ENCODE measurements at places on chromosomes 1 and 21.

GRCh38 chr21:28944296-28944695 lies 48.4 kb downstream of the LTN1 start:
- no peak for DNase-seq

- no peak for DNase-seq
Measured at GRCh38 chr21:26800970-26801431, 44.2 kb downstream of the ADAMTS1 start.

GRCh38 chr1:26284597-26285347 lies 4.9 kb downstream of the SH3BGRL3 start:
- DNase-seq: peak; percentile 90

- no peak for DNase-seq
Measured at GRCh38 chr1:167824163-167824794, 89.7 kb downstream of the ADCY10 start.

- DNase-seq: no peak
Measured at GRCh38 chr1:211371406-211372105, 44.9 kb downstream of the TRAF5 start.

DNA sequence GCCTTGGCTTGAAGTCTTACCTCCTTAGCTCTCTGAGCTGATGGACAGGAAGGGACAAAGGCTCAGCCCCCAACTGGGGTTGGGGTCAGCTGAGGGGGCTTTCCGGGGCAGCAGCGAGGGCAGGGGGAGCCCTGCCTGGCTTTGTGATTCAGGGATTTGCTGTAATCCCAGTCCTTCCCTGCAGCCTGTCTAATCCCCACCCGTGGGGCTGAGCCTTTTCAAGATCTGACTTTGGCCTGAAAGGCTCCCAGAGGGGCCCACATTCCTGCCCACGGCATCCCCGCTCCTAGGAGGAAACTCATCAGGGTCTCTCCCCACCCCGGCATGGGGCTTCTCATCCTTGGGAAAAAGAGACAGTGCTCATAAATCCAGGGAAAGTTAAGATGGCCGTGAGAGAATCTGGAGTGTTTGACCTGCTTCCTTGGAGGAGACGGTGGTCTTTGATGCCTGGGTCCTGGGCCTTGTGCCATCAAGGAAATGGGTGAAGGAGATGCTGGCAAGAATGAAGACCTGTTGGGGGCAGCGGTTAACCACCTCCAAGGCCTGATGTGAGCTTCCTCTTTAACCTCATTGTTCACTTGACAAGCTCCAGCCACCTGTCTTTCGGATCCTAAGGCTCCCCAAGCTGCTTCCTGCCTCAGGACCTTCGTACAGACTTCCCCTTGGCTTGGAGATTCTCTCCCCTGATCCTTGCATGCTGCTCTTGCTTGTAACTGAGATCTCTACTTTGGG lies 83.1 kb upstream of the WNT4 start:
- DNase-seq: no peak

DNA sequence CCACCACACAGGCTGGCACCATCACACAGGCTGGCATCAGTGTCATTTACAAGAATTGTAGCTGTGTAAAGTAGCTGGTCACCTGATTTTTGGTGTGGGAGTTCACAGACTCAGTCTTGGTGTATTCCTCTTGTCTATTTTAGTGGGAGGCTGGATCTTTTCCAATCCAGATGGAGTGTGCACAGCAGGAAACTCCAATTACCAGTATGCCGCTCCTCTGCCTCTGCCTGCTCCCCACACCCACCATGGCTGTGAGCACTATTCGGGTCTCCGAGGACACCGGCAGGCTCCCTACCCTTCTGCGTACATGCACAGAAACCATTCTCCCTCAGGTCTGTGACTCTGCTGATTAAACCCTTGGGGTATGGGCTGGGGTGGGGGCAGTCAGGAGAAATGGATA lies 24.2 kb downstream of the TBX19 start:
- DNase-seq: no peak

DNA sequence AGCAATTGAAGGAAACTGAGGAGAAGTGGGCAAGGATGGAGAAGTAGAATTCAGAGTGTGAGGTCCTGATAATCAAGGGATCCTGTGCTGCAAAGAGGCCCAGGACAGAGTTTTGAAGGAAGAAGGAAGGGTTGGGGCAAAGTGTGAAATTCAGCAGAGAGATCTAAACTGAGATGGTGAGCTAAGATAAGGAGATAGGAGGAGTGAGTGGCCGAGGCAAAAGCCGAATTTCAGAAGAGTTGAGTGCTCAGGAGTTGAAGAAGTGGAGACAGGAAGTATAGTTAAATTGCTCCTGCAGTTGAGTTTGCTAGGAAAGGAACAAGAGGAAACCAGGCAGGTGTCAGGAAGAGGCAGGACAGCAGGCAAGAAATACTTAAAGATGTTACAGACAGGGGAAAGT lies 16.4 kb upstream of the MAPKAPK2 start:
- no peak for DNase-seq

- DNase-seq: no peak
Measured at GRCh38 chr21:41147096-41147978, 20.6 kb upstream of the BACE2 start.

GRCh38 chr1:215005078-215005477 lies 77.5 kb upstream of the KCNK2 start:
- DNase-seq: no peak

DNA sequence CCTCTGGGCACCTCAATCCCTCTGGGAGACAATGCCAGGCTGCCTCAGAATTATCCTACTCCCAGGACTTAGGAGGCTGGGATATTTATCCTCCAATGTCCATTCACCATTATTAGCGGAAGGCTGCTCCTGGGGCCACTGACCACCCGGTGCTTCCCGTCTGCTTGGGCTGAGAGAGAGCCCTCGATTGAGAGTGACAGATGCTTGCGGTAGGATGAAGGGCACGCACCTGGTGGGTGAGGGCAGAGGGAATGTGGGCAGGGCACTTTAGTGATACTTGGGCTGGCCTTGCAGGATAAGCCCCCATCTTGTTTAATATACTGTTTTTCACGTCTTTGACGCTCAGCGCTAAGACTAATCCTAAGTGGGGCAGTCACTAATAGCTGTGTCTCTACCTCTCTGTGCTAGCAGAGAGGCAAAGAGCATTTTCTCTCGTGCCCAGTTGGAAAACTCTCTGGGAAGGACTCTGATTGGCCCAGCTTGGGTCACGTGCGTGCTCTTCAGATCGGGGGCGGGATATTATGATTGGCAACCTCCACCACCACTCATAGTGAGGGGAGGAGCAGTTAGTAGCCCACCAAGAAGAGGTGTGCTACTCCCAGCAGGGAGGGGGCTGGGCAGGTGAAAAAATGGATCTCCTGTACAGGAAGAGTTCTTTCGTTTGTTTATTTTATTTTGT lies 10.6 kb upstream of the PARS2 start:
- DNase-seq: peak; percentile 13

- DNase-seq: no peak
Measured at GRCh38 chr1:226588484-226588883, 39.9 kb downstream of the STUM start.

DNA sequence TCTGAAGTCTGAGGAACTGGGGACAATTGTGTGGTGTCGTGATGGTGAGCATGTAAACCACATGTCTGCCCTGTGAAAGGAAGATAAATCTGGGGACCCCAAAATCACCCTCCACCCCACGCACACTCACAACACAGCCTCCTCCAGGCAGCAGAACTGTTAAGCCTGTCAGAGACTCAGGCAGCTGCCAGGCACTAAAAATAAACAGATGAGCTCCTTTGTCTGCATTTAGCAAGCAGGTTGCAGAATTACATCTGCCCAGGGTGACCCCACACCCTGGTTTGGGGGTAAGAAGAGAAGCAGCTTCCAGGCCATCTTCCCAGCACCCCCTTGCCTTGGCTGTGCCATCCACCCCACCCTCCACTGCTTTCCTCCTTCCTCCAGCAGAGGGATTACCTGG lies 119.1 kb upstream of the RUNX3 start:
- DNase-seq: no peak

GRCh38 chr1:30109853-30110252 lies 613.5 kb downstream of the MATN1 start:
- no peak for DNase-seq

- DNase-seq: no peak
Measured at GRCh38 chr1:37944816-37945215, 2.0 kb downstream of the INPP5B start.

- DNase-seq: no peak
Measured at GRCh38 chr1:153922076-153922971, 448 bp downstream of the GATAD2B start.

- DNase-seq: no peak
Measured at GRCh38 chr1:241654641-241655040, 2.6 kb downstream of the WDR64 start.

DNA sequence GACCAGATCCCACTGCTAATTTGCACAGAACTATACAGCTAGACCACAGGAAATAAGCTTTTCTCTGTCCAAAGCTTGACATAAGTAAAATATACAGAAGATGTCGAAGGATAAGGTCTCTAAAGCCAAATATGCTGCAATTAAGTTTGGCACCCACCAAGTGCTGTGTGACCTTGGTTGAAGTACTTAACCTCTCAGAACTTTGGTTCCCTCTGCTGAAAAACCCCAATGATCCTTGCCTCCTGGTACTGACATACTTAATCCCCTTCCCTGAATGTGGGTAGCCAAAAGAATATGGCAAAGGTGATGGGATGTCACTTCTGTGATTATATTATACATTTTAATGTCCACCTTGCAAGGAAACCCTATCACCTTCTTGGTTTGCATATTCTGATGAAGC lies 290.5 kb downstream of the VAV3 start:
- no peak for DNase-seq

DNA sequence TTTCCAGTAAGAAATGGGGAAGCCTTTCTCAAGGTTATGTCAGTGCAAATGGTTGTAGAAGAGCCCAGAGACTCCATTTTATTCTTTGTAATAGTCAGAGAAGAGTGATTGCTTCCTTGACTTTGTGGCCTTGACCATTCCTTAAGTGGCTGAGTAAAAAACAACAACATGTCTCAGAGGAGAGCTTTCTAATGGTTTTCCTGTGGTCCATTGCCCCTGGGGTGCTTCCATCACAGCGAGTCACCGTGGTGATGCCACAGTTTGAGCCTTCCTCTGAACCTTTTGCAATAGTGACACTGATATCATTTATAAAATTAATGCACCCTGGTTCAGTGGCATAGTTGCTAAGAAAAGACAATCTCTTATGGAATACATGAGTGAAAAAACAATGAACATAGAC lies 38.6 kb downstream of the PAPPA2 start:
- no peak for DNase-seq

DNA sequence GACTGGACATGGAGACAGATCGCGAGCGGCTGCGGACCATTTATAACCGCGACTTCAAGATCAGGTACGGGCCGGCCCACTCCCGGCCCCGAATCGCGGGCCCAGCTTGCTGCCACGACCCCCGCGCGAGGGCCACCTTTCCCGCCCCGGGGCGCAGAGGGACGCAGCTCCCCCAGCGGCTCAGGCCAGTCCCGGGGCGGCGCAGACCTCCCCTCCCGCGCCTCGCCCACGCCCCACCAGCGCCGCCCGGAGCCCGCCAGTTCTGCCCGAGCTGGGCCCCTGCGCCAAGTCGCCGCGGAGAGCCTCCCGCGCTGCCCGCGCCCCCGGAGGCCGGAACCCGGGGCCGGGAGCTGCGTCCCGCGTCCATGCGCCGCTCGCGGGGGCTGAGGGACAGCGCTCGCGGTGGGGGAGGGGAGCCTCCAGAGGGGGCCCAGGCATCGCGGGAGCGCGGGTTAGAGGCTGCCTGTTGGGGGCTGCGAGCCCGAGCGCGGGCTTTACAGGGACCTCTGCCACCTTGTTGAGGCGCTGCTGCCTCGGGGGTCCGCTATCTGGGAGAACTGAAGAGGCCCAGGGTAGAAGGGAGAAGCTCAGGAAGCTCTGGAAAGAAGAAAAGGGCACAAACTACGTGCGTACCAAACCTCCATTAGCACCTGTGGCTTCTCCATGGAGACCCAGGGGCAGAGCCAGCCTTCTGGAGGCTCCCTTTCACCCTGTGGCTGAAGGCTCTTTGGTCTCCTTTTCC lies 698 bp downstream of the MOV10 start:
- DNase-seq: no peak

DNA sequence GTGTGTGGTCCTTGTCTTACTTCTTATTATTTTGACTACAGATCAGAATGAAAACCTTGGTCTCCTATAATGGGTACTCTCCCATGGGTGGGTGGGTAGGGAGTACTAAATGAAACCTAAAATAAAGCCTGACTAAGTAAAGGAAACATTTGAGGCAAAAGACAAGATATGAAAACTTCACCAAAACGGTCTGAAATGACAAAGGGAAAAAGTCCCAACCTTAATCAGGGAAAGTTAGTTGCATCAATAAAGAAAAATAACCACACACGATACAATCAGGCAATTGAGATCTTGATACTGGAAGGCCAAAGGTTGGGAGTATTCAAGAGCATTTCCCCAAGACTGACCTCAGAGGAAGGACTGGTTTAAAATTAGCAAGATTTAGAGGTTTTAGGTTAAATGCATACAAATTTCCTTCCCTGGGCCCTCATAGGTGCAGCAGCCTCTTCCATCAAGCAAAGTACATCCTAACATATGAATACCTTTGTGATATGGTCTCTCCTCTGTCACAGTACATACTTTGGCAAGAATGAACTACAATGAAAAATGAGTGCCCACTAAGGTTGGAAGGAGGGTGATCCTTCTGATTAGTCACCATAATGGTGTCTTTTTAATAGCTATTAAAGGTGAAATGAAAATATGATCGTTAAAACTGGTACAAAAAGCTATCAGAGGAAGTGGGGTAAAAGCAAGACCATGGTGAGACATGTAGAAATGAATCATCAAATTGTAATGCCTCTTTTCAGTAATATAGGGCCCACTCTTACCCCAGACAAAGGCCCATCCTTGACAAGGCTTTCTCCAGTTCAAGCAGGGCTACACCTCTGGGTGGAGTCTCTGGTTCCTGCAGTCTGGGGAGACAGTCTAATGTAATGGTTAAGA lies 15.3 kb upstream of the TNFSF4 start:
- no peak for DNase-seq

- no peak for DNase-seq
Measured at GRCh38 chr1:234836045-234836681, 226.2 kb upstream of the IRF2BP2 start.

DNA sequence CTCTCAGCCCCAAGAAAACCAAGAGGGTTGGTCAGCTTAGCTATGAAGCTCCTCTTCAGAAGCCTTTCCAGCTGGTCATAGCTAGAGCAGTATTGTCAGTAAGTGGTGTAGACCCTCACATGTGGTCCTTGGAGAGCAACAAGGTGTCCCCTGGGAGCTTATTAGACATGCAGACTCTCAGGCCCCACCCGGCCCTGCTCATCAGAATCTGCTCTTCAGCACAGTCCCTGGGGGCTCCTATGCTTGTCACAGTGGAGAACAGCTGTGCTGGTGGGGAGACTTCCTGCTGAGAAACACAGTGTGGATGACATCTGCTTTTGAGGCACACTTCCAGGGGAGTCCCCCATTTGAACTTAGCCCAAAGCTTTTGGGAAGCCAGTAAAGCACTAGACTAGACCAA lies 21.9 kb upstream of the NEK2 start:
- DNase-seq: no peak

GRCh38 chr1:26541816-26542711 lies 12.5 kb downstream of the RPS6KA1 start:
- DNase-seq: peak; percentile 82

- no peak for DNase-seq
Measured at GRCh38 chr1:219427403-219427802, 185.5 kb downstream of the ZC3H11B start.

GRCh38 chr1:209583408-209583807 lies at the start of gene CAMK1G:
TSS of gene CAMK1G (plus strand) at chr1:209583714. CDS start at chr1:209594984, 11,270 bp downstream.
- DNase-seq: no peak

- no peak for DNase-seq
Measured at GRCh38 chr1:183024317-183025009, 1.2 kb downstream of the LAMC1 start.
